CD4-positive, alpha-beta T cell treated with Interleukin-4 for 1 hour (primary cell): ENCODE measurements at places on chromosomes 1 and 21.

DNA sequence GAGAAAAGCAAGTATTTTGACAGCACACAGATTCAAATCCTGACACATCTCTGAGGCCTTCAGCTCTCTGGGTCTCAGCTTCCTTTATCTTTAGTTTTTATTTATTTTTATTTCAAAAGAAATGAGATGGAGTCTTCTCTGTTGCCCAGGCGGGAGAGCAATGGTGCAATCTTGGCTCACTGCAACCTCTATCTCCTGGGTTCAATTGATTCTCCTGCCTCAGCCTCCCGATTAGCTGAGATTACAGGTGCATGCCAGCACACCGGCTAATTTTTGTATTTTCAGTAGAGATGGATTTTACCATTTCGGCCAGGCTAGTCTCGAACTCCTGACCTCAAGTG lies 19.1 kb upstream of the ATP2B4 start:
- no peak for DNase-seq

GRCh38 chr1:53685272-53686051 lies 53.5 kb downstream of the GLIS1 start:
- no peak for DNase-seq

GRCh38 chr21:43799301-43799840 lies 10.0 kb downstream of the RRP1 start:
- no peak for DNase-seq

GRCh38 chr1:30668546-30669327 lies 54.6 kb downstream of the MATN1 start:
- DNase-seq, result no peak

DNA sequence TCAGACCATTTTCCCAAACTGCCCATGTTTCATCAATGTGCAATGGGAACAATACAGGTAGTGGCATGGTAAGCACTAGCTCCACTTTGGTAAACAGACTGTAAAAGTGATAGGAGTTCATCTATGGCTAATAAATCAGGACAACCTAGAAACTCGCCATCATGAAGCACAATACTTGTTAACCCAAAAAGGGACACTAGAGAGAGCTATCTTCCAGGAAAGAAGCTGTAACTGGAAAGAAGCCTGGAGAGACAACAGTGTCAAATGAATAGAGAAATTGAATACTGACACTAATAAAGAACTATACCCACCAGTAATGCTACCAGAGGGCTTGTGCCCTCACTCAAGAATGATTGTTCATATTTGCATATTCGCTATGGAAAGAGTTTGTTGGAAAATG lies 164.7 kb upstream of the RGS18 start:
- DNase-seq, result no peak

DNA sequence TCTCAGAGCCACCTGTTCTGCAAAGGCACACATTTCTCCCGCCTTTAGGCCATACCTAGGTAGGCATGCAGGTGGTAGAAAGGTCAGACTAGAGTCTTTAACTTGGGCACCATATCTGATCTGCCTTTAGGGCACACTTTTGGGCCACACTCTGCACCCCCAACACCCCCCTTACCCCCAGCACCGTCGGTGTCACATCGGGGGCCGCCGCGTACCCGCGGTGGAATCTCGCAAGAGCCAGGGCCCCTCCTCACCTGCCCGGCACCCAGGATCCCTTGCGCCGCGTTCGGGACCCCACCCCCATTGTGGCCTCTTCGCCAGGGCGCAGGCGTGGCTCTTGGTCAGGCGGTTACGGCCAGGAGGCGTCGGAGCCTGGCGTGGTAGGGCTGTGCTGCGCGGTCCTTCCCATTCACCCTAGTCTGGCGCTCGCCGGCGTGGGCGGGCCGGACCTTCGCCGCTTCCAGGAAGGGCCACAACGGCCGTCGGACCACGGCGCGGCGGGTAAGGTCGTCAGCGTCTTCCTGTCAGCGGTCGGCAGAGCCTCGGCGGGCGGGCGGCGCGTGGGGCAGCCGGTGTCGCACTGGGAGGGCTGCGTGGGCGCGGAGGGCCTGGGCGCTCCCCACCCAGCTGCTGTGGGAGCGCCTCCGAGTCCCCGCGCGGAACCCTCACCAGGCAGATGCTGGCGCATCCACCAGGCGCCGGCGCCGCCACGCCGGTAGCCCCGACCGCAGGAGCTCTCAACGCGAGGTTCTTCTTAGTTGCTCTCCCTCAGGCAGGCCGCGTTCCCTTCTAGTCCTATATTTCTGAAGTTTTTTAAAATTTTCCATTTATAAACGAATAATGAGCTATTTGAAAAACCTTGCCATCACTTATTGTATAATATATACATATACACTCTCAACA lies at the start of gene DNAH14:
DNAH14 (plus strand) TSS at position 341 of the 903 bp plus-strand sequence. CDS start 23,028 bp downstream, outside the sequence.
- DNase-seq, result no peak

DNA sequence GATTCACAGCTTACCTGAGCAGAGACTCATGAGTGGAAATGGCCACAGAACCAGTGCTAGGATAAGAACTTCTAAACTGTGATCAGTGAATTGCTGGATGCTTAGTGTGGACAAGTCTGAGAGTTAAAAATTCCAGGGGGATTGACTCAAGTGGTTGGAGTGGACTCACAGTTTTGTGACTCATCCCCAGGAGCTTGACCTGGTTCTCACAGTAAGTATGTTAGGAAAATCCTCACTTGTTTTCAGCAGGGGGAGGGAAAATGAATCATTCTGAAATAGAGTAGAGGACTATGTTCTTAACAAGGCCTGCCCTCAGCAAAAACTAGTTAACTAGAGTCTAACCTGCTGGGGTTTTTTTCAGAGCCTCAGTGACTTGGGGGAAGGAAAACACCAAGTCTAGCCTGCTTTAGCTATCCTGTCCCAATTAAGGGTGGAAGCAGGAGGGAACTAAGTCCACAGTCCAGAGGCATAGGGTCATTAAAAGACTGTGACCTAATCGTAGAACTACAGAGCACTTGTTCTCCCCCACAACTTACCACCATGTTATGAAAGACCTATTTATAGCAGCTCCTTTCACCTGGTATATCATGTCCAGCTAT lies 6.1 kb upstream of the CDC73 start:
- DNase-seq, result no peak

DNA sequence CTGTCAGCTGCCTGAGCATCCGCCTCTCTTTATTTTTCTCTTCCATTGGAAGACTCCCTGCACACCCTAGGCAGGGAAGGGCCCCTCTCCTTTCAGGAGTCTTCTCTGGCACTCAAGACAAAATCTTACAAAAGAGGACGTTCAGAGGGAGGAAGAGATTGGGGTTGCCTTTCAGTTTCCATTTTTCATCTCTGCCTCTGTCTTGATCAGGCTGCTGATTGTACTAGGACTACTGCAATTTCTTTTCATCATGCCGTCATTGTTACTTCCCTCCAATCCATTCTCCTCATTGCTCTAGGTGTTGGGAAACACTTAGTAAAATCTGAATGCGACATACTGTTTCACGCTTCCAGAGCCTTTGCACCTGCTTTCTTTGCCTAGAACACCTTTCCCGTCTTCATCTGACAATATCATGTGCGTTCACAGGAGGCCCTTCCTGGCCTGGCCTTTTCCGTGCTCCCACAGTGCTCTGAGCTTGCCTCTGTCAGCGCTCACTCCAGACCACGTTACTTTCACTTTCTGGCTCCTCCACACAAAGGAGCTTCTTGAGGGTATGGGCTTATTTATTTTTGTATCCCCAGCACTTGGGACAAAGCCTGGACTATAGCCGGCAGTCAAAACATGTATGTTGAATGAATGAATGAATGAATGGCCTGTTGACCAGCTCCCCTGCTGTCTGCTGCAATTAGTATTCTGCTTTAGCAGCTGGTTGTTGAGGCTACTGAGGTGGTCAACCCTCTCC lies 10.9 kb downstream of the LRRC71 start:
- DNase-seq, result no peak

GRCh38 chr1:220367833-220368232 lies 95.6 kb upstream of the RAB3GAP2 start:
- DNase-seq, result no peak

GRCh38 chr1:224518528-224518927 lies 83.9 kb upstream of the WDR26 start:
- DNase-seq, result no peak

DNA sequence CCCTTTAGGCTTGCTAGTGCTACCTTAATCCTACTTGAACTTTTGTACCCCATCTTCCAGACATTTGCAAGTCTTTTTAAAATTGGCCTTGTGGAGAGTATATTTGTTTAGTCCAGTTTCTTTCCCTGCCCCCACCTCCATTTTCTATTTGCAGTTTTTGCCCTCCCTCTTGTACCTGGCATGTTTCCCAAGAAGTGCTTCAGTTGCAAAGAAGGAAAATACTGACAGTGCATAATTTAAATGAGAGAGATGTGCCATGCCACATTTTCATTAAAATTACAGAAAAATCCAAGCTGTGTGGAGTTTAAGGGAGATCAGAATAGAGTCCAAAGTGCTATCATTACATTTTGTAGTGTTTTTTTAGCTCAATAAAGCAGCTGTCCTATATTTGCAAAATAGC lies 150.0 kb upstream of the ADGRL2 start:
- no peak for DNase-seq

DNA sequence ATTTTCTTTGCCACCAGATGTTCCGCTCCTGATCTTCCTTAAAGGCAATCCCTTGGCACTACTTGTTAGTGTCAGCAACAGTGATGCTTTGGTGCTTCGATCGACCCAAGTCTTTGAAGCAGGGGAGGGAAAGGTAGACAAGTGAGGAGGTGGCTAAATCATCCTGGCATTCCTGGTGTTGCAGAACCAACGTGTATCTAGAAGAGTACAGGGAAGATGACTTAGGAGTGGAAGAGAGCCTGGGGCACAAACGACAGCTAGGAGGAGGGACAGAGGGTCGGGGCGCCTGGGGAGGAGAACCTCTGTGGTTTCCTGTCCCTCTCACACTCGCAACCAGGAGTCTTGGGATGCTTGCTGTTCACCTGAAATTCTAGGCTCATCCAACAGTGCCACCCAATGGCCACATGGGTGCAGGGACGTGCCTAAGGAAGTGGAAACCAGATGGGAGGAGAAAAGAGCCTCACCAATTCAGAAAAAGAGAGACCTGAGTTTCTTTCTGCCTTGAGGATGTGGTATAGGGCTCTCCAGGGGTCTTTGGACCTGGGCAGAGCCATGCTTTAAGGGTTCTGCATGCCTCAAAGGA lies 9.5 kb upstream of the KCNA2 start:
- DNase-seq, result peak; percentile 63

DNA sequence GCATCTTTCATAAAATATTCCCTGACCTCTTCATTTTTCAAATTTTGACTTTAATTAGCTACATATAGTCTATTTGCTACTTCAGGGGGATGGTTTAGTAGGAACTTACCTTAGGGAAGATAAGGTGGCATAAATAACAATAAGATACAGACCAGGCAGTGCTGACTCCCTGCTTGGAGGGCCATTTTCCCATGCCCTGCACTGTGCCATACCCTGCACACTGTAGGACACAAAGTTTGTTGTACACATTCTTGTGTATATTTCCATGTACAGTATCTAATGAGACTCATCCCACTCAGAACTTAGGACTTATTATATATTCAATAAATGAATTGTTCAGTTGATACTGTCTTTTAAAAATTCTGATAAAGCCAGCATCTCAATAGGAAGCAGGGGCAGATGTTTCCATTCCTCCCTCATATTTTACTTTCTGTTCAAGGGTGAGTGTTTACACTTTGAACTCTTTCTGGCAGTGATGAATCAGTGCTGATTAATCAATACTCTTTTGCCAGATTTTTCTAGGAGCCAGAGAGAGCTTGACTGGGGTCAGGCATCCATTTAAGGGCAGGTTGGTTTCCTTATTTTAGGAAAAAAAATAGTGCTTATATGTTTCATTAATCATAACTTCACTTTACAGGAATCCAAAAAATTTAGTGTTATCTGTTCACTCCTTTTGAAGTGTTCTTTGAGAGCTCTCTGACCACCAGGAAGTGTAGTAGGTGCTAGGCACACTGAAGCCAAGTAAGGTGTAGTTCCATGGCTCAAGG lies 30.6 kb downstream of the MPZL1 start:
- DNase-seq, result no peak

- no peak for DNase-seq
These were observed 17.6 kb downstream of the GALNT2 start for GRCh38 chr1:230084408-230085177.

DNA sequence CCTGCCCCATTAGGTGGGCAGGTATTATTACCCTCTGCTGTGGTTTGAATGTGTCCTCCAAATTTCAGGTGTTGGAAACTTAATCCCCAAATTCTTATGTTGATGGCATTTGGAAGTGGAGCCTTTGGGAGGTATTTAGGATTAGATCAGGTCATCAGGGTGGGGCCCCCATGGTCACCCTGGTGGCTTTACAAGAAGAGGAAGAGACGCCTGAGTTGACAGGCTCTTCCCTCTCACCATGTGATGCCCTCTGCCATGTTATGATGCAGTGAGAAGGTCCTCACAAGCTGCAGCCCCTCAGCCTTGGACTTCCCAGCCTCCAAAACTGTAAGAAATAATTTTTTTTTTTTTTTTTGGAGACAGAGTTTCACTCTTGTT lies 8.8 kb upstream of the THEMIS2 start:
- peak; percentile 65 for DNase-seq

GRCh38 chr1:87331365-87332241 lies 2.9 kb downstream of the LMO4 start:
- peak; percentile 68 for DNase-seq

DNA sequence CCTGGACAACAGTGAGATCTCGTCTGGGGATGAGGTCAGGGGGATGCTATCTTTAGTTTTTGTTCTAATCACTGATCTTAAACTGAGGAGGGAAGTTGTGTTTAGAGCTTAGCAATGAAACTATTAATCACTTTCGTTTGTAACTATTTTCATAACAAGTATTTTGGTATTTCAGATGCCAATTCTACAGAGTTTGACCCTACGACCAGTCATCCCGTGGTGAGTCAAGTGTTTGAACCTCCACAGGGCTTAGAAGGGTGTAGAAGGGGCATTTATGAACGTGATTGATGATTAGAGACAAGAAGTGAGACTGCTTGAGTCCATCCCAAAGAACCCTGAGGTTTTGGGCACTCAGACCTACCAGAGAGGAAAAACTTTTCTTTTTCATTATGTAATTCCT lies 15.6 kb downstream of the SLFNL1 start:
- DNase-seq, result no peak

GRCh38 chr1:46211051-46211450 lies 7.9 kb downstream of the LURAP1 start:
- no peak for DNase-seq

GRCh38 chr1:17566892-17567291 lies 27.4 kb downstream of the ARHGEF10L start:
- no peak for DNase-seq

- no peak for DNase-seq
These were observed 128.3 kb upstream of the HMGB4 start for GRCh38 chr1:33735624-33736023.

DNA sequence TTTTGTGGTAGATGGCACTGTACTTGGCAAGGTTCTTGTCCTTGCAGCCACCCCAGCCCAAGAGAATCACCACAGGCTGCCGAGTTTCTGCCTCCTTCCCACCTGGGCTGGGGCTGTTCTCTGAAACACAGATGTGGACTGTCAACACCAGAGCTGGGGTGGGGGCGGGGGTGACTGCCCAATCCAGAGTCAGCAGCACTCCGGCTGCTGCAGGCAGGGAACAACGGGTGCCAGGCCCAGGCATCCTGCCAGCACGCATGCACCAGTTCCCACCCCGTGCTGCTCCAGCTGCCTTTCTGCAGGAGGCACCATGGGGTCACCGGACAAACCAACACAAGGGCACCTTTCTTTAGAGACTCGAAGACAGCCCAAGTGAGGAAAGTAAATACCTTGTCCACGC lies 14.1 kb downstream of the TMEM53 start:
- DNase-seq, result no peak
